ENCODE measurements at places on chromosomes 7 and 10.

DNA sequence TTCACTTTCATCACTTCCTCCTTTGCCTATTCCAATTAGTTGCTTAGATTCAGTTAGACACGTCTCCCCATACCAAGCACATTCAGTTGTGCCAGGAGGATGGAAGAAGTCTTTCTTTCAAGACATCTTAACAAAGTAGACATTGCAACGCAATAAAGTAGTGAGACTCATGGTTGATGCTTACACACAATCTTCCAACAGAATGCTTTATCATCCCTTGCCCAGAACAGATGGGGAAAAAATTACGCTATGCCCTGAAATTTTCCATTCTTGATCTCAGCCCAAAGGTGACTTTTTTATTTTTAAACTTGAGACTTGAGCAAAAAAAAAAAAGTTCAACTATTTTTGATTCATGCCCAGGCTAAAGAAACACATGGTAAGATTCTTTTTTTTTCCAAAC lies 74.9 kb downstream of the KCNMA1 start:
- no peak for DNase-seq

DNA sequence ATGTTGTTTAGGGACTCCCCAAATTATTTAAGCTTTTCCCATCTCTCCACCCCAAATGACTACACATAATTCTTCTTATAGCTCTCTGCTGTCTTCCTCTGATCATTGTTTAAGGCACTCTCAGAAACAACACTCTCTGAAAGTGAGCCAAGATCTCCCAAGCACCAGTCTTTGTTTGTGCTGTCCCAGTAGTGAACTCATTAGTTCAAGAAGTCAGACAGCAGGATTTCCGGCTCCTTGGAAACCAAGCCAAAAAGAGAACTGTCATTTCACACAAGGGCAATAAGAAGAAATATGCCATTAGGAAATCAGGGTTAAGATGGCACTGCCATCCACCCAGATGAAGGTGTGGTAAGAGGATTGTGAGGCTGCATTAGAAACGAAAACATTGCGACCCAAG lies 83.1 kb downstream of the FZD1 start:
- DNase-seq: no peak

DNA sequence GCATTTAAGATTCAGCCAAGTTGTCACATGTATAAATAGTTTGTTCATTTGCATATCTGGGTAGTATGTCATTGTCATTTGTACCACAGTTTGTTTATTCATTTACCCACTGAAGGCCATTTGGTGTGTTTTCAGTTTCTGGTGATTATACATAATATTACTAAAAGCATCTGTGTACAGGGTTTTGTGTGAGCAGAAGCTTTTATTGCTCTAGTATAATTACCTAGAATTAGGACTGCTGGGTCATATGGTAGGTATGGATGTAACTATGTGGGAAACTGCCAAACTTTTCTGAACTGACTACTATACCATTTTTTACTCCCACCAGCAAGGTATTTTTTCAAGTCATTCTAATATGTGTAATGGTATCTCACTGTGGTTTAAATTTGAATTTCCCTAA lies 584.0 kb upstream of the GHITM start:
- DNase-seq: no peak

DNA sequence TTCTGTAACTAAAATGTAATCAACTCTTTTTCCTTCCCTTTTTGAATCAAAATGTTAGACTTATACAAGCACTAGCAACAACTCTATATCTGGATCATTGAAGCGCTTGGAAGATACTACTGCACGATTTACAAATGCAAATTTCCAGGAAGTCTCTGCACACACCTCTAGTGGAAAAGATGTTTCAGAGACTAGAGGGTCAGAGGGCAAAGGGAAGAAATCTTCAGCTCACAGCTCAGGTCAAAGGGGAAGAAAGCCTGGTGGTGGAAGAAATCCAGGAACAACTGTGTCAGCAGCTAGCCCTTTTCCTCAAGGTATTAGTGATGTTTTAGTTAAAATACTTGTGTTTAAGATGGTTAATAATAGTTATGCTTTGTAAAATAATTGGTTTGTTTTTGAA lies 136.4 kb downstream of the MLLT10 start:
- no peak for DNase-seq

DNA sequence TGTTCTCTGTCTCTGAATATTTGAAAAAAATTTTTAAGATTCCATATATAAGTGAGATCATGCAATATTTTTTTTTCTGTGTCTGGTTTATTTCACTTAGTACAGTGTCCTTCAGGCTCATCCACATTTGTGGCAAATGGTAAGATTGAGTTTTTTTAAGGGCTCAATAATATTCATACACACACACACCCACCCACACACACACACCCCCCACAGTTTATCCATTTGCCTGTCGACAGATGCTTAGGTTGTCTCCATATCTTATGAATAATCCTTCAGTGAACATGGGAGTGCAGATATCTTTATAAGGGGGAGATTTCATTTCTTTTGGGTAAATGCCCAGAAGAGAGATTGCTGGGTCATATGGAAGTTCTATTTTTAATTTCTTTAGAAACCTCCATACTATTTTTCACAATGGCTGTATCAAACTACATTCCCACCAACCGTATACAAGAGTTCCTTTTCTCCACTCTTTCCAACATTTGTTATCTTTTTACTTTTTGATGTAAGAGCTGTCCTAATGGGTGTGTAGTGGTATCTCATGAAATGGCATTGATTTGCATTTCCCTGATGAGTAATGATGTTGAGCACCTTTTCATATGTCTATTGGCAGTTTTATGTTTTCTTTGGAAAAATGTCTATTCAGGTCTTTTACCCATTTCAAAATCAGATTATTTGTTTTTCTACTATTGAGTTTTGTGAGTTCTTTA lies 35.0 kb downstream of the AUTS2 start:
- DNase-seq: no peak

DNA sequence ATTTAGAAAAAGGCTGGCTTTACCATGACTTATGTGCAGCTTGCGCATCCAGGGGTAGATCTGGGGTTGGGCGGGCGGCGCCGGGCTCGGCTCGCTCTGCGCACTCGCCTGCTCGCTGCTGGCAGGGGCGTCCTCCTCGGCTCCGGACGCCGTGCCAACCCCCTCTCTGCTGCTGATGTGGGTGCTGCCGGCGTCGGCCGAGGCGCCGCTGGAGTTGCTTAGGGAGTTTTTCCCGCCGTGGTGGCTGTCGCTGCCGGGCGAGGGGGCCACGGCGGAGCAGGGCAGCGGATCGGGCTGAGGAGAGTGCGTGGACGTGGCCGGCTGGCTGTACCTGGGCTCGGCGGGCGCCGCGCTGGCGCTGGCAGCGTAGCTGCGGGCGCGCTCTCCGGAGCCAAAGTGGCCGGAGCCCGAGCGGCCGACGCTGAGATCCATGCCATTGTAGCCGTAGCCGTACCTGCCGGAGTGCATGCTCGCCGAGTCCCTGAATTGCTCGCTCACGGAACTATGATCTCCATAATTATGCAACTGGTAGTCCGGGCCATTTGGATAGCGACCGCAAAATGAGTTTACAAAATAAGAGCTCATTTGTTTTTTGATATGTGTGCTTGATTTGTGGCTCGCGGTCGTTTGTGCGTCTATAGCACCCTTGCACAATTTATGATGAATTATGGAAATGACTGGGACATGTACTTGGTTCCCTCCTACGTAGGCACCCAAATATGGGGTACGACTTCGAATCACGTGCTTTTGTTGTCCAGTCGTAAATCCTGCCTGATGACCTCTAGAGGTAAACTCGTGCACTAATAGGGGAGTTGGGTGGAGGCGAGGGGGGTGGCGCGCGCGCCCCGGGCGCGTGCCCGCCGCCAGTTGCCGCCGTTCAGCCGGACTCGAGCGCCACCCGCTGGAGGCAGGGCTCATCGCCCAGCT lies at the start of gene HOXA5:
HOXA5 (minus strand) TSS at position 659 of the 927 bp plus-strand sequence; CDS start at position 585, 74 bp downstream.
- no peak for DNase-seq

- no peak for DNase-seq
Observed at GRCh38 chr7:38394660-38395059, 121.2 kb upstream of the TARP start.

GRCh38 chr7:25879799-25880198 lies 272.2 kb upstream of the NFE2L3 start:
- no peak for DNase-seq

DNA sequence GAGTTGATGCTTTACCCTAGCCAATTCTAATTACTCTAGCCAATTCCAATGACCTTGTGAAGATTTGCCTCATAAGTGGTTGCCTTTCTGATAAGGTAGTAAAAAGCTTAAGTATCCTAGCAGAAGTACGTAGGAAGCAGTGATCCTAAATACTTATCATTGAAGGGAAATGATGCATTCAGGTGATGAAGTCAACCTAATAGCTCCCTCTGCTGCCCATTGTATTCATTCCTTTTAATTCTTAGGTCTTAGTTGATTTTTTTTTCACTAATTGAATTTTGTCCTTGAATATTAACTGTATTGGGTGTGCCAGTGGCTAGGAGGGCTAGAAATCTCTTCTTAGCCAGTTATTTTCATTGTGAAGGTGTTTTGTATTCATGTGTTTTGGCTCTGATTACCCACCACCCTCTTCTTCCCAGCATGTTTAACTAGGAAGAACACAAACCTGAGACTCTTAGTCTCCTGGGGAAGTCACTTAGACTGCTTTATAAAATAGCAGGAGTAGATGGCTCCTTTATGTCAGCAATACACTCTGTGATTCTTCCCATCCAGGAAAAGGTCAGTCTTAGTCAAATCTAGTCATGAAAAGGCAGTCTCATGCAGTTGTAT lies 46.3 kb downstream of the PLEKHA8 start:
- no peak for DNase-seq

DNA sequence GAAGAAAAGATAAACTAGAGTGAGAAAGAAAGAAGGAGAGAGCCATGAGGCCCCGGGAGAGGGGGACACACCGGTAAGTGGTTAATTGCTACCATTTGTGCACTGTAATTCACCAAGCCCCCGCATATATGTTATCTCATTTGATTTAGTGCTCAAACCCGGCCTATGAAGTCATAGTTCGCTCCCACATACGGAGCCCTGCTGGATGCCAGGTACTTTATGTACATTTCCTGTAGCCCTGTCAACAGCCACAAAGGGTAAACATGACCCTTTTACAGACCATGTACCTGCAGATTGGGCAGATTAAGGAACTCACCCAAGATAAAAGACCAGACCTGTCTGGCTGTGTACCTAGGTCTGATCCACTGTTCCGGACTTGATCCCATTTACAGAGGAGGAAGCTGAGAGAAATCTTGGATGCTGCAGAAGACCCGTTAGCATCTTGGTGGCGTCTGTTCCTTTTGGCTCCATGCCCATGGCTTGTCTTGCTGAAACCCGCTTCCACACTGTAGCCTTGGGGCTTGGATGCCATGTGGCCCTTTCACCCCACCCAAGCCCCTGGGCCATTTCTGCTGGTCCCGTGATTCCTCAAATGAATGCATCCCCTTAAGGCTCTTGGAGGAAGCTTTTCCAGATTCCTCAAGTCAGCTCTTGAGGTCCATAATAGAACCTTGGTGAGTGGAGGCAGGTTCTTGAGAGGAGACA lies 32.3 kb downstream of the FAM241B start:
- DNase-seq: no peak

GRCh38 chr10:132562916-132563456 lies 25.4 kb downstream of the INPP5A start:
- no peak for DNase-seq

GRCh38 chr7:90594751-90595317 lies 1.3 kb upstream of the CDK14 start:
- no peak for DNase-seq

- DNase-seq: no peak
Observed at GRCh38 chr10:72272689-72273409, 875 bp upstream of the DDIT4 start.
